ENCODE measurements at places on chromosomes 7 and 10. TPM values are rescaled to one million over a fixed set of nuclear protein-coding genes. Genes with fewer than 3 reads are reported as not detected.

DNA sequence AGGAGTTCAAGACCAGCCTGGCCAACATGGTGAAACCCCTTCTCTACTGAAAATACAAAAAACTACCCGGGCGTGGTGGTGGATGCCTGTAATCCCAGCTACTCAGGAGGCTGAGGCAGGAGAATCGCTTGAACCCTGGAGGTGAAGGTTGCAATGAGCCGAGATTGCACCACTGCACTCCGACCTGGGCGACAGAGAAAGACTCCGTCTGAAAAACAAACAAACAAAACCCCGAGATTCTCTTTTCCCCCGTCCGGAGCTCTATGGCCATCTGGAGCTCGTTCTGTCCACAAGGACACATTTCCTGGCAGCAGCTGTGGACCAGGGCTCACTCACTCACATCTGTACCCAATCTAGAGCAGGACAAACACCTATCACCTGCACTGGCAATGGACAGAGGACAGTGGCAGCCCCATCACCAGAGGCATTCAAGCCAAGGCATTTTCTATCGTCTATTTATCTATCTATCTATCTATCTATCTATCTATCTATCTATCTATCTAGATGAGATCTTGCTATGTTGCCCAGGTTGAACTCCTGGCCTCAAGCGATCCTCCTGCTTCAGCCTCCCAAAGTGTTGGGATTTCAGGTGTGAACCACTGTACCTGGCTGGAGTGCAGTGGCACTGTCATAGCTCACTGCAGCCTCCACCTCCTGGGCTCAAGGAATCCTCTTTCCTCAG lies 167.1 kb upstream of the TNRC18 start:
- H3K4me3 ChIP-seq = no peak overlapping the region
- DNase-seq = no peak
- H3K27ac ChIP-seq = no peak overlapping the region

GRCh38 chr7:1232623-1233332 lies at the start of gene UNCX:
Gene UNCX, plus strand, starts transcription at chr7:1232872. Its CDS starts 146 bp downstream, at chr7:1233018.
- H3K36me3 ChIP-seq = peaks cover 4% of the 10 kb centered on the region
- peak within 1 kb of the TSS; percentile 26 for H3K4me3 ChIP-seq
- DNase-seq = peak; percentile 48
- H3K27me3 ChIP-seq = peaks cover 30% of the 10 kb centered on the region
- H3K4me1 ChIP-seq = peaks cover 14% of the 10 kb centered on the region

The RPEL1 gene
- not detected for total RNA-seq

GRCh38 chr7:108589199-108589598 lies 19.5 kb downstream of the DNAJB9 start:
- no peak for DNase-seq
- H3K36me3 ChIP-seq = no peaks in the 10 kb centered on the region
- no peak overlapping the region for H3K4me3 ChIP-seq

DNA sequence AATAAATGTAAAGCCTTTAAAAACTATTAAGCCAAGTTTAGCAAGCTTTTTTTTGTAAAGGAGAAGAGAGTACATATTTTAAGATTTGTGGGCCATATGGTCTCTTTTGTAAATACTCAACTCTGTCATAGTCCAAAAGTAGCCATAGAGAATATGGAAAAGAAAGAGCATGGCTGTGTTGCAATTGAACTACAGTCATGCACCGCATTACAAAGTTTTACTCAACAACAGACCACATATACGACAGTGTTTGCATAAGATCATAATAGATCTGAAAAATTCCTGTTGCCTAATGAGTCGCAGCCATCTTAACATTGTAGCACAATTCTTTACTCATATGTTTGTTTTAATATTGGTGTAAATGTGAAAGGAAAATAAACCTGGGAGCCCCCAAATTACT lies 440.8 kb downstream of the HTR7 start:
- H3K4me3 ChIP-seq = no peak overlapping the region
- H3K4me1 ChIP-seq = no peaks in the 10 kb centered on the region
- no peaks in the 10 kb centered on the region for H3K27me3 ChIP-seq
- H3K27ac ChIP-seq = no peak overlapping the region

GRCh38 chr7:66013938-66014337 lies 31.9 kb upstream of the GUSB start:
- H3K4me3 ChIP-seq = no peak overlapping the region
- H3K27ac ChIP-seq = no peak overlapping the region
- no peaks in the 10 kb centered on the region for H3K36me3 ChIP-seq
- H3K4me1 ChIP-seq = no peaks in the 10 kb centered on the region
- peaks cover 12% of the 10 kb centered on the region for H3K27me3 ChIP-seq

The TMEM196 gene
- total RNA-seq = not detected

The KEL gene
- not detected for total RNA-seq

DNA sequence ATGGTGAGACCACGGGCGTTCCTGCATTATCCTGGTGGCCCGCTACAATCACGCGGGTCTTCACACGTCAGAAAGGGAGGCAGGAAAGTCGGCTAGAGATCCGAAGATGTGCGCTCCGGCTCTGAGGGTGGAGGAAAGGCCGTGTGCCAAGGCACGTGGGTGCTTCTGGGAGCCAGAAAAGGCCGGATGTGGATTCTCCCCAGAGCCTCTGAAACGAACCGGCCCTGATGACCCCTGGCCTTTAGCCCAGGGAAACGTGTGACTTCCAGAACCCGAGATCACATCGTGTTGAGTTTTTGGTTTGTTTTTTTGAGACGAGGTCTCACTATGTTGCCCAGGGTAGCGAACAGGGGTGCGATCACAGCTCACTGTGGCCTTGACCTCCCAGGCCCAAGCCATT lies 244.2 kb downstream of the ELFN1 start:
- H3K4me3 ChIP-seq = no peak overlapping the region
- H3K27me3 ChIP-seq = no peaks in the 10 kb centered on the region
- peaks cover under 1% of the 10 kb centered on the region for H3K4me1 ChIP-seq
- DNase-seq = no peak
- no peak overlapping the region for H3K27ac ChIP-seq
